ENCODE measurements at places on chromosomes 2 and 18. TPM values are rescaled to one million over a fixed set of nuclear protein-coding genes. Genes with fewer than 3 reads are reported as not detected.

- peak; percentile 72 for DNase-seq
Observed at GRCh38 chr2:236768393-236769140, 198.9 kb downstream of the ACKR3 start.

DNA sequence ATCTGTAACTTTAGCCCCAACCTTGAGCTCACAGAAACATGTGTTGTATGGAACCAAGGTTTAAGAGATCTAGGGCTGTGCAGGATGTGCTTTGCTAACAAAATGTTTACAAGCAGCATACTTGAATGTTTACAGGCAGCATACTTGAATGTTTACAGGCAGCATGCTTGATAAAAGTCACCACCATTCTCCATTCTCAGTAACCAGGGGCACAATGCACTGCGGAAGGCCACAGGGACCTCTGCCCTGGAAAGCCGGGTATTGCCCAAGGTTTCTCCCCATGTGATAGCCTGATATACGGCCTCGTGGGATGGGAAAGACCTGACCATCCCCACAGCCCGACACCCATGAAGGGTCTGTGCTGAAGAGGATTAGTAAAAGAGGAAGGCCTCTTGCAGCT lies 52.4 kb downstream of the LONRF2 start:
- DNase-seq = no peak

DNA sequence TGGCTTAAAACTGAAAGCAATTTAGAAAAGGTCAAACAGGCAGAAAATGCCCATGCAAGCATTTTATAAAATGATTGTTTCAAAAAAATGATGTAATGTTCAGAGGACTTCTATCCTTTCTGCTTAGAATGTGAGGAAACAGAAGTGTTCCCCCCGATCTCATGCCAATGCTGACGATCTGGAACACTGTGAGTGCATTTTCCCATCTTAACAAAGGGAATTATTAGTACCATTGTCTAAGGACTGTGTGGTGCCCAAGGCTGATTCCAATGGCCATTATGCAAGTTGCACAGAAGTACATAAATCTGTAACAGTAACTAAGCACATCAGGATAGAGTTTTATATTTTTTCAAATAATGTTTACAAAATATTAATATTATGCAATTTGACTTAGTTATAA lies 185.3 kb downstream of the MYT1L start:
- no peak for DNase-seq

GRCh38 chr2:197871780-197872456 lies 67.5 kb downstream of the PLCL1 start:
- DNase-seq = no peak

GRCh38 chr2:63047321-63048279 lies 3.0 kb upstream of the OTX1 start:
- DNase-seq = no peak

DNA sequence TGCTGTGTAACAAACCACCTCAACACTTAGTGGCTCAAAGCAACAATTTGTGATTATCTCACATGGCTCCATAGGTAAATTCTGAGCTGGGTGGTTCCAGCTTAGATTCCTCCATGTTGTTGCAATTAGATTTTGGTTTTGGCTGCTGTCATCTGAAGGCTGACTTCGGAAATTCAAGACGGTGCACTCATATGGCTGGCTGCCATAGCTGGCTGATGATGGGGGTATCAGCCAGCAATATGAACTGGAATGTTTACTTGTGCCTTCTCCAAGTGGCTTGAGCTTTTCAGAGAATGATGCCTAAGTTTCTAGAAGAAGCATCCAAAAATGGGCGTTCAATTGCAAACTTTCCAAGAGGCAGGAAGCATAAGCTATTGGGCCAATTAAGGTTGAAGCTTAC lies 213.1 kb downstream of the GCA start:
- peak; percentile 71 for DNase-seq

GRCh38 chr18:49006641-49007454 lies 56.1 kb upstream of the SMAD7 start:
- peak; percentile 46 for DNase-seq

- DNase-seq = no peak
Observed at GRCh38 chr2:73851274-73851673, 22.5 kb downstream of the STAMBP start.

GRCh38 chr18:24397131-24397693 lies 412 bp downstream of the OSBPL1A start:
- peak; percentile 47 for DNase-seq

DNA sequence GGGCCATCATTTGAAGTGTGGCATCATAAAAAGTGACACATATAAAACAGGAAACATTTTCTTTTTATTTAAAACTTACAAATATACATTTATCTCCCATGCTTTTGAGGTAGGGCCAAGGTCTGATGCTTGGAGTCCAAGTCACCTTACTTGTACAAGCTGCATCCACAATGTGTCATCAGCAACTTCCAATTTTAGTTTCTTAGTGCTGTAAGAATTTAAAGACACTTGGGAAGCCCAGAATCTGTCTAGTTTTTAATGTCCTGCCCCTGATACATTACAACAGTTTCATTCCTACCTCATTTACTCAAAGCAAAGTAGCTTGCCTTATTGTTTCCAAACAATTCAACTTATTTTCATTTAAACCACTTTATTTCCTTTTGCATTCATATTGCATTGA lies 297.7 kb downstream of the MTX2 start:
- no peak for DNase-seq

- DNase-seq = peak; percentile 37
Observed at GRCh38 chr2:145593991-145594614, 1074.2 kb upstream of the ZEB2 start.

GRCh38 chr2:202632682-202633290 lies 2.0 kb upstream of the FAM117B start:
- peak; percentile 67 for DNase-seq

DNA sequence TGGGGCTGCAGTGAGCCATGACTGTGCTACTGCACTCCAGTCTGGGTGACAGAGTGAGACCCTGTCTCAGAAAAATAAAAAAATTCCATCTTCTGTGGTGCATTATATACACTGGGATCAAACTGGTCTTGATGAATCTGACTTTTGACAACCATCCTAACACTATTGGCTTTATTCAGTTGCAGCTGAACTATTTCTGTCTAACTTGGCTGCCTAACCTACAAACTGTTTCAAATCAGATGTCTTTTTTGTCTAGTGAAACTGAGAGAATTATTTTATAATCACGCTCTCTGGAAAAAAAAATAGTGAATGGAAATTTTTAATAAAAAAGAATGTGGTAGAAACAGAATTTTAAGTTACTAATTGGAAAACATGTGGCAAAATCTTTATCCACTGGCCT lies 15.0 kb downstream of the CTLA4 start:
- no peak for DNase-seq

DNA sequence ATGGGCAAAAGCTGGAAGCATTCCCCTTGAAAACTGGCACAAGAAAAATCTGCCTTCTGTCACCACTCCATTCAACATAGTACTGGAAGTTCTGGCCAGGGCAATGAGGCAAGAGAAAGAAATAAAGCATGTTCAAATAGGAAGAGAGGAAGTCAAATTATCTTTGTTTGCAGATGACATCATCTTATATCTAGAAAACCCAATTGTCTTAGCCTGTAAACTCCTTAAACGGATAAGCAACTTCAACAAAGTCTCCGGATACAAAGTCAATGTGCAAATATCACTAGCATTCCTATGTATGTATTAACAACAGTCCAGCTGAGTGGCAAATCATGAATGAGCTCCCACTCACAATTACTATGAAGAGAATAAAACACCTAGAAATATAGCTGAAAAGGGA lies 1579.3 kb downstream of the SUCLG1 start:
- DNase-seq = no peak

- DNase-seq = no peak
Observed at GRCh38 chr2:112830682-112831512, 5.7 kb downstream of the IL1B start.

GRCh38 chr18:58856881-58857280 lies 7.8 kb upstream of the ZNF532 start:
- peak; percentile 70 for DNase-seq

DNA sequence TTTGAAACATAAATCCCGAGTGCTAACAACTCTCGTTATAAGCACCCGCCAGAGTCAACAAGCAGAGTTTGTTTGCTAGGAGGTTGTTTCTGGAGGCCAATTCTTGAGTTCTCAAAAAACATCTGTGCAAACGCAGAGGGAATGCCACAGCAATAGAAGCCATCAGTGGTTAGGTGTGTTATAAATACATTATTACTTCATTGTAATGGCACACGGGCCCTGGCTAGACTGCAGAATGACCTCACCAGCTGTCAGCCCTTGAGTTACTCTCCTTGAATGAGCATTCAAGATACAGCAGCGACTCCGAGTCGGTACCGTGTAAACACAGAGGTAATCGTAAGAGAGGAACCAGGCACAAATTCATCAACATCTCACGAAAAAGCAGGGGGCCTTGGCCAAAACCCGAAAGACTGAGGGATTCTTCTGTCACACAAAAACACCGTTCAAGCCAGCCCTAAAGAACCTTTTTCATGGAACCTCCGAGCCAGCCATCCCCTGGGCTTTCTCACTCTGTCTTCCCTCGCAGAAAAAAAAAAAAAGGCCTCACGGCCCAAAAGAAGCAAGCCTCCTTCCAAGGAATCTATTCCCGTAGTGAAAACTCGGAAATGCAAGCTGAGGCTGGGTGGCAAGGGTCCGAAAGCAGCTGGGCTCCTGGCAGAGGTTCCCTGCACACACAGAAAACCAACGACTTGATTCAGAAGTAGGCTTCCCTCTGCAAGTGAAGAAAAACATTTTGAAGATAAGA lies 133.7 kb upstream of the MEIS1 start:
- peak; percentile 71 for DNase-seq

The ALKAL2 gene
- total RNA-seq = not detected

The CCDC148 gene
- not detected for total RNA-seq

The CRYGC gene
- not detected for total RNA-seq

The ARHGAP28 gene
- 1.6 TPM for total RNA-seq

The GALR1 gene
- total RNA-seq = not detected

The C18orf32 gene
- 38.0 TPM for total RNA-seq

The TMEM247 gene
- not detected for total RNA-seq

The TMBIM1 gene
- 125 TPM for total RNA-seq

The PLGLB1 gene
- total RNA-seq = not detected

The NYAP2 gene
- not detected for total RNA-seq

The NLRC4 gene
- total RNA-seq = not detected

The PLCD4 gene
- 1.2 TPM for total RNA-seq

All from MG63 (cell line).